ENCODE measurements at places on chromosomes 1 and 21. TPM values are rescaled to one million over a fixed set of nuclear protein-coding genes. Genes with fewer than 3 reads are reported as not detected.

The CEP104 gene
- total RNA-seq, result 34.6 TPM

DNA sequence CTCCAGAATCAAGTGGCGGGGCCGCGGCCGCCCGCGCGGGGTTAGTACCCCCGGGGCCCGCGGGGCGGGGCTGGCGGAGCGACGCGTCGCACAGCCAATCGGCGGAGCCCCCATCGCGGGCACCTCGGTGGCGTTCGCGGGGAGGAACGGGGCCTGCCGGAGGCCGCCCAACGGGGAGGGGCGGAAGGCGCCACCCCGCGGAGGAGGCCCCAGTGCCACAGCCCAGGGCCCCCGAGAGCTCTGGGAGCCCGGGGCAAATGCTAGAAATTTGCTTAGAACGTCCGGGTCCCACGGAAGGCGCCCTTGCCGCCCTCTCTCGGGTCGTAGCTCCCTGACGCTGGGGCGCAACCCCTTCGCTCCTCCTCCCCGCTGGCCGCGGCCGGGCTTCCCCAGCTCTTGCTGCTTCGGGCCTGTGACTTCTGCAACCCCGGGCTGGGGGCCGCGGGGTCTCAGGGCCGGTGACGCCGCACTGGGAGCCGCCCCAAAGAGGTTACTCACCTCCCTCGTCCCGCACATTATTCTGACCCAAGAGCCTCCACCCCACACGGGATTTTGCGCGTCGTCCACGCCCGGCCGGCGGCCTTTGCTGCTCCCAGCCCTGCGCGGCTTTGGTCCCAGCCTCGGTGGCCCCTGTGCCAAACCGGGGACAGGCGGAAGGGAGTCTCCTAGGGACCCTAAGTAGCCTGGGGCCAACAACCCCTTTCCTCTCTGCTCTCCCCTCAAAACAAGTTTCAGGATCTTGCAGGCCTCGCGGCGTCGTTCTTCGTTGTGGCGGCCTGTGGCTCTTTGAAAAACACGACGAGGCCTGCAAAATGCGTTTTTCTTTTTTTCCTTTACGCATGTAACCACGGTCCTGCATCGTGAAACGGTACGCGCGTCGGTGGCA, at the start of gene RUNX3:
Gene RUNX3, minus strand, starts transcription at position 17 of the 886 bp plus-strand sequence. CDS start 408 bp downstream, outside the sequence.
- DNase-seq, result peak; percentile 87

- peak; percentile 83 for DNase-seq
Measured at GRCh38 chr1:156103521-156103947, 11.0 kb upstream of the LMNA start.

DNA sequence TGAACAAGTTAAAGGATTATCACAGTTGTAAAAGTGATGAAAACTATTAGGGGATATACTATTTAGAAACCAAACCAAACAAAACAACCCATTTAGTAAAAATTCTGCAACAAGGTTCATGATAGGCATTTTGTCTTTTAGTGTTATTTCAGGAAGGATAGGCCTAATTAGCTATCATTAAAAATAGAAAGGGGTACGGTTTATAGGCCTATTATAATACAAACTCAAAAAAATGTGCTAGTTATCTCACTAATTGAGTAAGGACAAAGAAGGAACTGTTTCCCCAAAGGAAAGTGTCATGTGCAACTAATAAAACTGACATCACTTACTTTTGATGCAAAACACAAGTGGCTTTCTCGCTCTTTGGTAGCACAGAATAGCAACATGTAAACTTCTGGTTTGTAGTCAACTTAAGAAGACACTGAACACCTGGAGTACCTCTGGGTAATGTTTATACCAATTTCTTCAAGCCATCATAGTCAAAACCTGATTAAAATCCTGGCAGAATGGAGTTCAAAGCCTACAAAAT, 28.5 kb downstream of the SLC16A1 start:
- no peak for DNase-seq

- DNase-seq, result no peak
Measured at GRCh38 chr1:13779930-13780329, 79.9 kb downstream of the PRDM2 start.

GRCh38 chr1:154788886-154789285, 81.2 kb downstream of the KCNN3 start:
- DNase-seq, result no peak

The CLEC20A gene
- total RNA-seq, result not detected

Data from right cardiac atrium (tissue), 5 donors.